IPS DF 6.9 (cell line): ENCODE measurements at places on chromosomes 13 and 19.

- peak; percentile 11 for DNase-seq
Measured at GRCh38 chr13:47897411-47898050, 103.5 kb downstream of the SUCLA2 start.

DNA sequence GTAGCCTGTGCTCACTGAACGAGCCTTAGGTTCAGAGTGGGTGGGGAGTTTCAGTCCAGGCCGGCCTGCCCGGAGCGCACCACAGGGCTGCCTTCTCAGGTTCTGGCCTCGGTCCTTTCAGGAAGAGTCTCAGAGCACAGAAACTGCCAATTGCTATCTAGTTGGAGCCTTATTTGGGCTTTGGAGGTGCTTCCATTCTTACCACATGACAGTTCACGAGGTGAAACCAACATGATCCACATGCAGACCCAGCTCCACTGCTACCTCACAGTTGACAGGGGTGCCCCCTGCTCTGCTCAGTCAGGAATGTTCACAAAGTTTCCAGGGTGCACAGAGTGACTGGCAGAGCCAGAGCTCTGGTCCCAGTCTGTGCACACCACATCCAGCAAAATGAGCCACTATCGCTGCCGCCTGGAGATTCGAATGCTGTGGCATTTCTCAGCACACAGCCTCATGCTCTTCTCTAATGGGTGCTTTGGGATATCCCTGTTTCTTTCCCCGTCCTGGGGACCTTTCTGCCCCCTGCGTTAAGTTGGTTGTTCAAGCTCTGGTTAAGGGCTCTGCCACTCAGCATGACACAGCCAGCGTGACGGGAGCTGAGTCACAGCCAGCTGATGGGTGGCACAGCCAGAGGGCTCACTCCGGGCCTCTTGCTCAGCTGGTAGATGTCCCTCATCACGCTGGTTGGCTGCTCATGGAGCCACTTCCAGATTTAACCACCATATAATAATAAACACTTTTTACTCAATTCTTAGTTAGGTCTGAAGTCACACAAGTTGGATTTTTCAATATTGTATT is 7.5 kb upstream of the SACS start:
- no peak for DNase-seq

DNA sequence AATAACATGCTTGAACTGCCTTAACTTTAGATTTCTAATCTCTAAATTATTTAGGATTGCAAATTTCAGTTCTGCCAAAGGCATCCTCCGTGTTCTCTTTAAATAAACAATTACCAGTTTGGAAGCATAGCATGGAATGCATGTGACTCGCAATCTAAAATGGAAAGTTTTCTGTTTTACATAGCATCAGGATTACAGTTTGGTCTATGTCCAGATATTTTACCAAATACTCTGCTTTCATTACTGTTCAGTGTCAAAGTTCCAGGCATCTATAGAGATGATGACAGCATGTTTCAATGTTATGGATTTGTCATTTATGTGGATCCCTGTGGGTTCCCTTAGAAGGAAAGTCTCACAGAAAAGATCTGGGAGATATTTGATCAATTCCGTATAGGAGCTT is 16.8 kb downstream of the FLT1 start:
- DNase-seq: no peak

DNA sequence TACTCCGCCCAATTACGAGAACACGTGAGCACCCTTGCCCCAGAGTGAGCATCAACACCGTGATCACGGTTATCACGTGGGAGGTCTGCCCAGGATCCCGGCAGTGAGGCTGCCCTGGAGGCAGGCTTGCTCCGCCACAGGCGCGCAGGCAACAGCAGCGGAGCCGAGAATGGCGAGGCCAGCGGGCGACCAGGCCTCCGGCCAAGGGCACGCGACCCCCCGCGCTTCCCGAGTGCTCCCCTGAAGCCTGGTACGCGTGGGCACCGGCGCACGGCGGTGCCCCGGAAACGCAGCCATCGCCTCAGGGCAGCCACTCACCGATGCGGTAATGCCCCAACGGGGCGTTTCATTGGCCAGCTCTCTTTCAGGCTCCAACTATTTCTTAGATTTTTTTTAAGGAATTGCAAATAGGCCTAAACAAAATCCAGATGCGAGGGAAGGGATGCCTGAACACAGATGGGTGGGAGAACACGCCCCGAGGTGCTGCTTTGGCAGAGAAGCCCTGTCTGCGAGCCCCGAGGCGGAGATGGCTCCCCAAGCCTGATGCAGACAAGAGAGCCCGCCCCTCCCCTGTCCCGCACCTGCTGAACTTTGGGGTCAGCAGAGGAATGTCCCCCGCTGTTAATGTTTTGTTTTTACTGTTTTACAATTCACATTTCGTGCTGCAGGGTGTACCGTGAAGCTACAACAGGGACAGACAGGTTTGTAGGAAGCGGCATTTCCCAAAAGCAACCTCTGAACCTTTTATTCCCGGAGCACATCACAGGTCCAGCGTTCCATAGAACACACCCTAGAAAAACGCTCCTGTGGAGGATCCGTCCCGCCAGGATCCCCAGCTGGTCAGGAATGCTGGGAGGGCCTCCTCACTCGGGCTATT is 132.7 kb downstream of the ZDHHC20 start:
- no peak for DNase-seq

- no peak for DNase-seq
Measured at GRCh38 chr13:97932036-97932435, 21.4 kb upstream of the IPO5 start.

DNA sequence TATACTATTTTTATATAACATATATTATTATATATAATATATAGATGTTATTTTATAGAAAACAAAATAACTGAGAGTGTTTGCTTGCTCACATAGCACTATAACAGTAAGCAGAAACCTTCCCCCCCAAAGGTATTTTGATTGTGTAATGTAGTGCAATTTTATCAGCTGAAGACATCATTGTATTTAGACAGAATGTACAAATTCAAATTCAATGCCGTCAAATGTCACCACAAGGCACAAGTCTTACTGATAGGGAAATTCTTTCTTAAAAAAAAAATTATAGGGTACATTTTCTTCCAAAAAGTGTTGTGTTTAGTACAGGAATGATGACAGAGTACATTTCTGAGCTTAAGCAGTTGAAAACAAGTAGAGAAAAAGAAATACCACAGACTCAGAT is 1147.1 kb upstream of the SPRY2 start:
- no peak for DNase-seq

GRCh38 chr19:49475191-49475917 is 1.3 kb downstream of the FLT3LG start:
- DNase-seq: no peak

- no peak for DNase-seq
Measured at GRCh38 chr19:6718111-6718740, 2.2 kb downstream of the C3 start.

DNA sequence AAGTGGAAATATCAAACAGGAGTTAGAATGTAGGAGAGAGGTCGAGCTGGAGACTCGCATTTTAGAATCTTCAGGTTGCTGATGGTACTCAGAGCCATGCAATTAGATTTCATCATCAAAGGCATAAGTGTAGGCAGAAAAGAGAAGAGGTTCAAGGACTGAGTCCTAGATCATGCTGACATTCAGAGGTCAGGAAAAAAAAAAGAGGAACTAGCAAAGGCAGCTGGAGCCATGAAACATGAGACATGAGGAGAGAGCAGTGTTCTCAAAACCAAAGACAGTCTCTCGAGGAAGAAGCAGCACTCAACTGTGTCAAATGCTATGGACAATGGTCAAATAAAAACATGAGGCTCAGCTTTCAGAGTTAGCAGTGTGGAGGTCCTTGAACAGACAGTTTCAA is 12.4 kb upstream of the TPP2 start:
- no peak for DNase-seq

DNA sequence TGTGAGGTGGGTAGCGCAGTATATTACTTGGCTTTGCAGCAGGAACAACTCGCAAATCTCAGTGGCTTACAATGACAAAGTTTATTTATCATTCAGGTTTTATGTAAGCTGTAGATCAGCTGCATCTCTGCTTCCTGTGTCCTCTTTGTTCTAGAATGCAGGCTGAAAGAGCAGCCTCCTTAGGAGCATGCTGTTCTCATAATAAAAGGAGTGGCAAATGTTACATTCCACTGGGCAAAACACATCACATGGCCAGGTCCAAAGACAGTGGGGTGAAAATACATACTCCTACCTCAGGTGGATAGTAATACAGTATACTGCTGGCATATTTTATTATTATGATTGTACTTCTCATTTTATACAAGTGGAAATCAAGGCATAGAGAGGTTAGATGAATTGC is 1.2 kb upstream of the CSNK1A1L start:
- no peak for DNase-seq

DNA sequence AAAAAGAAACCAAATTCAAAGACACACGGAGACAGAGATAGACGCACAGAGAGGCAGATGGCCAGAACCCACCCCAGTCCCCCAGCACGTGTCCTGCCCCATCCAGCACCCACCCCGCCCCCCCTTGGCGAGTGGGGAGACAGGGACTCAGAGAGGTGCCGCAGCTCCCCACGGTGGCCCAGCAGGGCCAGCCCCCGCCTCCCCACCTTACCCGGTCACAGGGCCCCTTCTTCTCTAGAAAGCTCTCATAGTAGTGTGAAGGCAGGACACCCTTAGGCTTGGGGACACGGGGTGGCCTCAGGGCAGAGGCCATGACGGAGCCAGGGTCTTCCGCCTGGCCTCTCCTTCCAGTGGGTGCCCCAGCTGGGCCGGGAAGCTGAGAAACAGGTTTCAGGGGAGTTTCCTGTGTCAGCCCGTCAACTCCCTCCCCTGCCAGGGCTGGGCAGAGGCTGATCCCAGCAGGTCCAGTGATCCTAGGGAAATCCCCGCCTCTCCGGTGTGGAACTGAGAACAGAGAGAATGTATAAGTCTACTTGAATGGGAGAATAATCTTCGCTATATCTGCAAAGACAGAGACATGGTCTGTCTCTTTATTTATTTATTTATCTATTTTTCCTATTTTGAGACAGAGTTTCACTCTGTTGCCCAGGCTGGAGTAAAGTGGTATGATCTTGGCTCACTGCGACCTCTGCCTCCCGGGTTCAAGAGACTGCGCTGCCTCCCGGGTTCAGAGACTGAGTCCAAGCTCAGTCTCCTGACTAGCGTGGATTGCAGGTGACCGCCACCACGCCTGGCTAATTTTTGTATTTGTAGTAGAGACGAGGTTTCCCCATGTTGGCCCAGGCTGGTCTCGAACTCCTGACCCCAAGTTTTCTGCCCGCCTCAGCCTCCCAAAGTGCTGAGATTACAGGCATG is at the start of gene STAP2:
STAP2 (minus strand) TSS at position 387 of the 915 bp plus-strand sequence; CDS start at position 313, 74 bp downstream.
- no peak for DNase-seq

GRCh38 chr13:59409634-59410200 is 754.0 kb downstream of the DIAPH3 start:
- DNase-seq: peak; percentile 50

- no peak for DNase-seq
Measured at GRCh38 chr13:105442949-105443699, 1092.3 kb downstream of the EFNB2 start.

GRCh38 chr19:40921005-40921897 is 39.2 kb upstream of the CYP2A7 start:
- DNase-seq: no peak
